ENCODE measurements at places on chromosomes 7 and 10. TPM values are rescaled to one million over a fixed set of nuclear protein-coding genes. Genes with fewer than 3 reads are reported as not detected.

DNA sequence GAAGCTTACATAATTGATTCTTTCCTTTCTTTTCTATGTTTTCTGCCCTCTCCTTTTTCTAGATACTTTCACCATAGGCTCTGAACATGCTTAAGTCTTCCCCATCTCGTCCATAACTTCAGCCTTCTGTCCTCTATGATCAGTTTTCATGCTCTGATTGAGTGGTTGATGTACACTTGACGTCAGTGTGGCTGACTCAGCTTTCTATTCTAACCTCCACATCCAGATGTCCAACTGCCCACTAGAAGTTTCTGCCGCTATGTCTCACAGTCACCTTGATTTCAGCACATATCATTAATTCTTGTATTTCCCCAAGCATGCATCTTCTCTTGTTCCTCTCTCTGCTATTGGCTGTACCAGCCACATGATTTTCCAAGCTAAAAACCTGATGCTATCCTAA, 15.0 kb downstream of the CDK14 start:
- H3K36me3 ChIP-seq = peaks cover 14% of the 10 kb centered on the region
- no peaks in the 10 kb centered on the region for H3K27me3 ChIP-seq
- no peak overlapping the region for H3K27ac ChIP-seq
- H3K4me3 ChIP-seq = no peak overlapping the region
- DNase-seq = no peak

GRCh38 chr10:3478153-3478552, 305.6 kb upstream of the PITRM1 start:
- H3K4me1 ChIP-seq = peaks cover 23% of the 10 kb centered on the region
- H3K27me3 ChIP-seq = no peaks in the 10 kb centered on the region
- no peak overlapping the region for H3K4me3 ChIP-seq
- H3K36me3 ChIP-seq = no peaks in the 10 kb centered on the region
- DNase-seq = no peak

DNA sequence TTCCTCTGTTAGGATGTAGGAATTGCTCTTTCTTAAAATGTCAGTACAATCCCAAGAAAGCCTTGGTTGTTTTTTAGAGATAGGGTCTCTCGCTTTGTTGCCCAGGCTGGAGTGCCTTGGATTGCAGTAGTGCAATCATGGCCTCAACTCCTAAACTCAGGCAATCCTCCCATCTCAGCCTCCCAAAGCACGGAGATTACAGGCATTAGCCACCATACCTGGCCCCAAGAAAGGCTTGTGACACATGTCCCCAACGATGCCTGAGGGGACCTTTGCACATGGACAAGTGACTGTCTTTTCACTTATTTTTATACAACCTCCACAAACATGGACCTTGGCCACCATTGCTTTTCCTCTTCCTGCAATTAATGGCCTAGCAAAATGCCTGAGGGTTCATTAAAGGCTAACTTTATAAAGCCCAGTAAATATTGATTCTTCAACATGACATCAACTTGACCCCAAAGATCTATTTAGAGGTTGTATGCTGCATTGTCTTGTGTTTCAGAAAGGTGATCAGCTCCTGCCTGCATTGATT, 10.0 kb upstream of the SPOCK2 start:
- no peak overlapping the region for H3K27ac ChIP-seq
- peaks cover 32% of the 10 kb centered on the region for H3K36me3 ChIP-seq
- no peaks in the 10 kb centered on the region for H3K27me3 ChIP-seq
- no peak for DNase-seq
- no peak overlapping the region for H3K4me3 ChIP-seq

TUBGCP2 gene
- 69.6 TPM for total RNA-seq

KLHL7 gene
- 44.0 TPM for total RNA-seq

ZNF33B gene
- total RNA-seq = 35.1 TPM

NPSR1 gene
- not detected for total RNA-seq
